ENCODE measurements at places on chromosomes 5 and 9.

DNA sequence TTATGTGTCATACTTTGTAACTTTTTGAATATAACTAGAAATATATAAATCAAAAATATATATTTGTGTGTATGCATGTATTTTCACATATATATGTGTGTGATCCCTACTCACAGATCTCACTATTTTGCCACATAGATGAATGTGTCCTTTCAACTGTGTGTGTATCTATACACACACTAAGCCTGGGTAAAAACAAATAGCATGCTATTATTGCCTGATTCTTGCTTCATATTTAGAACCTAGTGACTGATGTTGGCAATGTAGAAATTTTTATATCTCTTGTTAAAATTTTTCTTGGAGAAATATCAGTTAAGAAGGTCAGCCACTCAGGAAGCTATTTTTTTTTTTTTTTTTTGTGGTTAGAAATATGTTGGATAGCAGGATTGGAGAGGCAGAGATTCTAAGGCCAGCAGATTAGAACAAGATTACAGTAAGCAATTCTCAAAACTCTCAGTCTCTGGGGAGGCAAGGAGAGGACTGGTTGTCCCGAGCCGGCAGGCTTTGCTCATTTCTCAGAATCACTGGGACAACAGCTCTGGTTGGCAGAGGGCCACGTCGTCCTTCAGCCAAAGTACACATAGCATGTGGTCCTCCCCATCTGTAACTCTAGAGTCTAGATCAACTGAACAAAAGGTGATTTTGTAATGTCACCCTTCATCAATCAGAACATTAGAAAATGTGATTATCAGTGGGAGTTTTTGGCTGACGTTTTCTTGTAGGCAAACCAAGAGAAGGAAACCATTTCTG, 19.7 kb downstream of the C6 start:
- DNase-seq = no peak

- no peak for DNase-seq
These were observed 361.4 kb upstream of the RFX3 start for GRCh38 chr9:3887221-3887653.

- DNase-seq = no peak
These were observed 19.1 kb upstream of the SH3PXD2B start for GRCh38 chr5:172473427-172473826.

DNA sequence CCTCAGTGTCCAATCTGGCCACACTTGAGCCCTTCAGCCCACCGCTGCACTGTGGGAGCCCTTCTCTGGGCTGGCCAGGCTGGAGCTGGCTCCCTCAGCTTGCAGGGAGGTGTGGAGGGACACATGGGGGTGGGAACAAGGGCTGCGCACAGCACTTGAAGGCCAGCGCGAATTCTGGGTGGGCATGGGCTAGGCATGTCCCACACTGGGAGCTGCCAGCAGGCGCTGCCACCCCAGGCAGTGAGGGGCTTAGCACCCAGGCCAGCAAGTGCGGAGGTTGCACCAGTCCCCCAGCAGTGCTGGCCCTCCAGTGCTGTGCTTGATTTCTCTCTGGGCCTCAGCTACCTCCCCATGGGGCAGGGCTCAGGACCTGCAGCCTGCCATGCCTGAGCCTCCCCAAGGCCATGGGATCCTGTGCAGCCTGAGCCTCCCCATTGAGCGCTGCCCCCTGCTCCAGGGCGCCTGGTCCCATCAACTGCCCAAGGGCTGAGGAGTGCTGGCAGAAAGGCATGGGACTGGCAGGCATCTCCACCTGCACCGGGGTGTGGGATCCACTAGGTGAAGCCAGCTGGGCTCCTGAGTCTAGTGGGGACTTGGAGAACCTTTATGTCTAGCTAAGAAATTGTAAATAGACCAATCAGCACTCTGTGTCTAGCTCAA, 148.2 kb downstream of the EMB start:
- no peak for DNase-seq

DNA sequence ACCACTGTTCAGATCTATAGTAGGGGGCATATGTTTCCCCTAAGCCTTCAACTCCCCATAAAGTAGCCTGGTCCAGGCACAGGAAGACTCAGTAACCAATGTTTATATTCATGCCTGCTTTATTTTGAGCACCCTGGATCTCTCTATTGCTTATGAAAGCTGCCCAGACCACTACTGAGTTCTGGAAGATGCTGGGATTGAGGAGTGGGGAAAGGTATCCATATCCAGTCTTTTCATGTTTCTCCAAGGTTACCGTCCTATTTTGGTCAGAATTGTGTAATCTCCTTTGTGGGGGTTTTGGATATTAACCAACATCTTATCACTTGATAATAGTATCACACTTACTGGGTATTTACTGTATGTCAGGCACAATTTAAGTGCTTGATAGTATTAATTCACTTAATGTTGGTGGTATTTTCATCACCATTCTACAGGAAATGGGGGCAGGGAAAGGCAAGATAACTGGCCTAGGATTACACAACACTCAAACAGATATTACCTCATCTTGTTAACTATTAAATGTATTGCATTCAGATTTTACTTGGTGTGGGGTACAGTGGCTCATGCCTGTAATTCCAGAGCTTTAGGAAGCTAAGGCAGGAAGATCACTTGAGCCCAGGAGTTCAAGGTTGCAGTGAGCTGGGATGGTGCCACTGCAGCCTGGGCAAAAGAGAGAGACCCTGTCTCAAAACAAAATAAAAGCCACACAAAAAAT, 36.3 kb downstream of the RUSC2 start:
- peak; percentile 47 for DNase-seq
